Right renal pelvis (tissue), 4 donors: ENCODE measurements at places on chromosomes 12 and 14.

DNA sequence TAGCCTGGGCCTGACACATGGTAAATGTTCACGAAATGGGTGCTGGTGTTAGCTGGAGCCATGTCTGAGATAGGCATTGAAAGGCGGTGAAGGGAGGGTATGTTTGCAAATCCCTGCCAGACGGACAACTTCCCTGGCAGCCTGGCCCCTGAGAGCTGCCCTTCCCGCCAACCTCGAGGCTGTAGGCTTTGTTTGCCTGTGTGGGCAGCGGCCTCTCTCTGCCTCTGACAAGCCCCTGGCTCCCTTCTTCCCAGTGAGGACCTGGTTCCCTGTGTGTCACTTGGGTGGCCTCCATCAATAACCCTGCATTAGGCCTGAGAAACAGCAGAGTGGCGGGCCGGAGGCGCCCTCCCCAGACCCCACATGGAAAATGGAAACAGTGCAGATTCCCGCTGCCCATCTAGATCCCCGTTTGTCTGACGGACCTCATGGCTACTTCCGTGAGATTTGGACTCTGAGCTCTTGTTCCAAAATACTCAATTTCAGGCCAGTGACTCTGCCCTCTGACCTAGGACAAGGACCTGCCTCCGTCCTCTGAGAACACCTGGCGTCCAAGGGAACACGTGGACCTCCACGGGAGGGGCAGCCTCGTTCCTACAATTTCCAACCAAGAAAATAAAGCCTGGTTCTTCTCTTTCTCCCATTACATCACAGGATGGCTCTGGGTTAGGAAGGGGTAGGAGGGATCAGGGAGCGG lies 325.5 kb downstream of the DPF3 start:
- no peak for DNase-seq

DNA sequence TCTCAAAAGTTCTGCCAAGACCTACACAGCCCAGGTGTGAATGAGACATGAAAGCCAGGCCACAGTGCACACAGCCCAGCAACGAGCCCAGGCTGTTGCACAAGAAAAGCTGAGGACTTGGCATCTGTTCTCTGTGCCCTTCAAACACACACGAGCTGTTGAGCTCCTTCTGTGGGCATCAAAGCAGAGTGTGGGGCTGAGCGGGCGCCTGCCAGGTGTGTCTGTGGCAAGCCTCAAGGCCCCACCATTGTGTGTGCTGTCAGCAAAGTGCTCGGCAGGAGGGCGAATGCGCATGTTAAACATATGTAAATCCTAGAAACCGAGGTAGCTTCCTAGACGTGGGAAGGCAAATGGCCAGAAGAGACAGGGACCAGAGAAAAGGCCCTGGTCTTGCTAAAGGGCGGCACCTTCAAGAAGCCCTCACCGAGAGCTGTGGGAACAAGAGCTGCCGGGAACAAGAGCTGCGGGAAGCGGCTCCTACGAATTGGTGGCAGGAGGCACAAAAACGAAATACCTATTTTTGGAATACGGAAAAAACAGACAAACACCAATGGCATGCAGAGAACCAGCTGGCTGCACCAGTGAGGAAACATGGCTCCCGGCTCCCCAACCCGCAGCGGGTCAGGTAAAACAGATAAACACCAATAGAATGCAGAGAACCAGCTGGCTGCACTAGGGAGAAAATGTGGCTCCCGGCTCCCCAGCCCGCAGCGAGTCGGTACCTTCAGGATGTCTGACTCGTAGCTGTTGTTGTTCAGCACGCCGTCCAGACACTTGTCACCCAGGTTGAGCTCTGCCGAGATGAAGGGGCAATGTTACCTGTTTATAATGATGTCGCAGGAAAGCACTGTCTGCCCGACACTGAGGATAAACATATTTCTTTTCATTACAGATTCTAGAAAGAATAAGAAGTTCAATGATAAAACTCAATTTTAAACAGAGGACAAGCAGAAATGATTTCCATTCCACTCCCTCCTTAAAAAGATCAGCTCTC lies 19.0 kb upstream of the GOLGA3 start:
- no peak for DNase-seq

DNA sequence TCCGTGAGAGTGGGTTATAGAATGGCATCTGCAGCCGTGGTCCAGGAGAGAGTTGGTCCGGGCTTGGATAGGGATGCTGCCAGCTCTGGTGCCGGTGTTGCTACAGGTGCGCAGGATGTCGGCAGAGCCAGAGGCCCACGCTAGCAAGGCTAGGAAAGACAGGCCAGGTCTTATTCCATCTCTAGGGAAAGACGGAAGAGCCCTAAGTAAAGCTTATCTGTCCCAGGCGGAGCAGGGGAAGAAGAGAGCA lies 485 bp upstream of the PSME1 start:
- no peak for DNase-seq

- no peak for DNase-seq
Observed at GRCh38 chr14:96975116-96975515, 177.9 kb downstream of the VRK1 start.

- no peak for DNase-seq
Observed at GRCh38 chr14:39212034-39212433, 21.7 kb upstream of the MIA2 start.

GRCh38 chr12:105679982-105680381 lies 349.5 kb downstream of the C12orf75 start:
- DNase-seq = no peak

- no peak for DNase-seq
Observed at GRCh38 chr14:98612434-98613200, 659.4 kb downstream of the BCL11B start.

DNA sequence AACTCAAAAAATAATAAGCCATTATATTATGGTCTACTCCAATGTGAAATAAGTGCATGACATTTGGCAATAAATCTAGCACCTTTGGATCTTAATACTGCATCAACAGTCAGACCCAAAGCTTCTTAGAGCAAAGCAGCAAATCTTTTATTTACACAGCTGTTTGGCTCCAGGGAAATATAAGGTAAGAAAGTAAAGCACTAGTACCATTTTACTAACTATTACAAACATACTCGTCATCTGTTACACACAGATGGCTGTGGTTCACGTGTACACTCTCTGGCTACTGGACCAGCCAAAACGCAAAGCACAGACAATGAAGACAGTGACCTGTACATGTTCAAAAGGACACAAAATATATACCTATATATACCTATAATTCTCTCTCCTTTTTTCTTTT lies 2.8 kb downstream of the FGD6 start:
- no peak for DNase-seq

DNA sequence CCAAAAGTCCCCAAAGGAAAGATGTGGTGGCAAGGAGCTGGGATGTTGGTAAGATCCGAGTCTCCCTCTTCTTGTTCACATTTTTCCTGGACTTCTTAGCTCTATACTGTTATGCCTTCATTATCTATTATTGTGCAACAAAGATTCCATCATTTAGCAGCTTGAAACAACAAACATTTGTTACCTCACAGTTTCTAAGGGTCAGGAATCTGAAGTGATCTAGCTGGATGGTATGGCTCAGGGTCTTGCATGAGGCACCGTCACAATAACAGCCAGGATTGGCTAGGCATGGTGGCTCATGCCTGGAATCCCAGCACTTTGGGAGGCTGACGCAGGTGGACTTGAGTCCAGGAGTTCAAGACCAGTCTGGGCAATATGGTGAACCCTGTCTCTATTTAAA lies 51.1 kb upstream of the KRAS start:
- DNase-seq = no peak

- DNase-seq = no peak
Observed at GRCh38 chr12:106801830-106802533, 27.5 kb downstream of the RIC8B start.

GRCh38 chr14:72902801-72903530 lies 9.1 kb upstream of the DPF3 start:
- DNase-seq = no peak

- DNase-seq = no peak
Observed at GRCh38 chr12:62899568-62900390, 35.2 kb downstream of the PPM1H start.

- DNase-seq = no peak
Observed at GRCh38 chr12:43585676-43586075, 33.7 kb upstream of the ADAMTS20 start.

- DNase-seq = no peak
Observed at GRCh38 chr12:78194448-78194847, 363.8 kb downstream of the NAV3 start.

DNA sequence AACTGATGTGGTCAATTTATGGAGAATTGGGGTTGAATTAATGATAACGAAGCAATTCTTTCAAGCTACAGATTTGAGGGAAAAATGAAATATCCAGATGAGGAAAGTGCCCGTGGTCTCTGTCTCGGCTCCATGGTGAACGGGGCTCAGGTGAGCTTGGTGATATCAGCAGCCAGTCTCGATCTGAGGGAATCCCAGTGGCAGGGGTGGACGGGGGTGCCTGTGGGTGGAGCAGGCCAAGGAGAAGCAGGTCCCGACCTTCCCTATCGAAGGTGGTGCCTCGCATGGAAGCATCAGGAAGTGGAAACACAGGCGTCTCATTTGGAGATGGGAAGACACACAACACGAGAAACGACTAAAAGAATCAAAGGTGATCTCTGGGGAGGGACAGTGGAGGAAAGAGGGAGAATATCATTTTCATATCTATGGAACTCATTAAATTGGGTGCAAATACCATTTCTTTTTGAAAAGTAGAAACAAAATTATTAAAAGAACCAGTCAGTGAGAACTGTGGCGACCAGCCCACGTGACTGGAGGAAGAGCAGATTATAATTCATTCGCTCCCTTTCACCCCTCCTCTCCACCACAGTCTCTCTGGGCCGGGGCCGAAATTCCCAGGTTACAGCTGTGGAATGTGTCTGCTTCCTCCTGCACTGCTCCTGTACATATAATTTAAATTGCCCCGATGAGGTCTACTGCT lies 354.3 kb upstream of the SFSWAP start:
- DNase-seq = no peak

- DNase-seq = no peak
Observed at GRCh38 chr12:124856132-124856841, 7.4 kb downstream of the SCARB1 start.

DNA sequence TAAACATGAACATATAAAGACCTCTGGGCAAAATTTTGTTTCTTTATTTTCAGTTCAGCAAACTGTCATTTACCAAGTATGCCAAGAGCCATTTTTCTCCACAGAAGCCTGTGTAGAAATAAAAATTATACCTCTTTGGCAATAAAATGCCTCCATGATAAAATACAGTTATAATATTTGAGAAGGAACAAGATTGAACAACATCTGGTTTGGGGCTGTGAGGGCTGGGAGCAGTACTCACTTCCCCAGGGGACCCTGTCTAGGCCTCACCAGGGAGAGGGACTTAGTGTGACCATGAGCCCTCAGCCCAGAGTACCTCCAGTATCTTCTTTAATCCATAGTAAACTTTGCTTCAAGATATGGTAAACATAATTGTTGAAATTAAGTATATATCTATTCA lies 65.1 kb downstream of the DAAM1 start:
- no peak for DNase-seq

DNA sequence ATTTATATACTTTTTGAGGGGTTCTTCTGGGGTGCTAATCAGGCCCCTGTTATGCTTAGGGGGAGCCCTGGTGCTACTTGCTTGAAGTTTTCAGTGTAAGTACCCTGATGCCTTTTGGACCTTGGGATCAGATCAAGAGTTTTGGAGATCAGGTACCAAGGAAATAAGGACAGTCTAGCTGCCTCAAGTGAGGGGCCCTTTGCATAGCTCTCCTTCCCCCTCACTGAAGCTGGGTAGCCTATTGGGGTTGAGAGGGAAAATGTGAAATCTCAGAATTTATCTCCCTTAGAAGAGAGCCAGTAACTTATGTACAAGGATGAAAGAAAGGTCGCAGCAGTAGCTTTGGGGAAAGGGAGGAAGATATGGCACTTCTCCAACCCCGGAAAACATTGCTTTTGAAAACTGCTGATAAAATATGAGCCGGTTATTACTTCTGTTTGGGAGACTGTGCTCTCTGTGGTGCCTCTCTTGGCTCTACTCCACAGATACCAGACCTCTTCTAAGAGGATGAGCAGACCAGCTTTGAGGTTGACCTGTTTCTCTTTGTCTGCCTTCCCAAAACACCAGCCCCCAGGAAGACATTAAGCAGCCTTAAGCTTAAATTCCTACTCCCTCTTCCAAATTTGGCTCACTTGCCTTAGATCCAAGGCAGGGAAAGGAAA lies 8.8 kb upstream of the AMHR2 start:
- no peak for DNase-seq

- no peak for DNase-seq
Observed at GRCh38 chr12:115983226-115983798, 294.2 kb downstream of the MED13L start.

DNA sequence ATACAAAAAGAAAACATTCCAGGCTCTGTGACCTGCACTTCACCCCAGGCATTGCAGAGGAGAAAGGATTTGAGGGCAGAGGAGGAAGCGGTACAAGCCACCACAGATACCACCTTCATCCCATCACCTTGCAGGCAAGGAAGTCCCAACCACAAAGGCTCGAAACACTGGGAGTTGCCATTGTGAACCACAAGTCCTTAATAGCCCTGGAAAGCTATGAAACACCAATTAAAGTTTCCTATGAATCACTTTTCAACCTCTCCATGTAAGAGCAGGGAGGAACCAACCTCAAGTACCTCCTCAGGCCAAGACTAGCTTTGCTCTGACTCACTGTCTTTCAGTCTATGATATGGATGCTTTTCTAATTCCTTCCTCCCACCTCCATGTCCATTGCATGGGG lies 27.0 kb downstream of the MAP3K9 start:
- DNase-seq = no peak

DNA sequence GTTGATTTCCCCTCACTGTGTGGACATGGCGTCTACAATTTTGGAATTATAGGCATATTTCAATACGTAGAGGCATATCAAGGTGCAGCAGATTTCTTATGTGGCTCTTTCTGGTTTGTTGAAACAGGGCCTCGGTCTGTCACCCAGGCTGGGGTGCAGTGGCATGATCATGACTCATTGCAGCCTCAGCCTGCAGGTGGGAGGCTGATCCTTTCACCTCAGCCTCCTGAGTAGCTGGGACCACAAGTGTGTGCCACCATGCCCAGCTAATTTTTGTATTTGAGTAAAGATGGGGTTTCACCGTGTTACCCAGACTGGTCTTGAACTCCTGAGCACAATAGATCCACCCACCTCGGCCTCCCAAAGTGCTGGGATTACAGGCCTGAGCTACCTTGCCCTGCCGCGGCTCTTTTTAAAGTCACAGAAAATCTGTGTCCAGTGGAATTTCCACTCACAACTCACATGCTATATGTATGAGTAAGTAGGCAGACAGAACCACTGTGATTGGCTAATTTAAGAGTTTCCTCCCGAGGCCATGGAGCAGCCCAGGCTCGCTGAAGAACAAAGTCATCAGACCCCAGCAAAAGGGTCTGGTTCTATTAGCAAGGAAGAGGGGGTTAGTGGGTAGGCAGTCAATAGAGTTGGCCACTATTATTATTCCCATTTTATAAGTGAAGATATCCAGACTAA lies 9.1 kb downstream of the GNG2 start:
- DNase-seq = no peak
